Osteocyte (in vitro differentiated cells): ENCODE measurements at places on chromosomes 6 and 20. TPM values are rescaled to one million over a fixed set of nuclear protein-coding genes. Genes with fewer than 3 reads are reported as not detected.

The PTCRA gene
- not detected in 2 replicates for total RNA-seq

The MKKS gene
- total RNA-seq: 13.0 and 14.7 TPM in 2 replicates

The MATN4 gene
- total RNA-seq: not detected in 2 replicates

- no peak for DNase-seq
Observed at GRCh38 chr6:24966381-24966780, 30.6 kb upstream of the RIPOR2 start.

DNA sequence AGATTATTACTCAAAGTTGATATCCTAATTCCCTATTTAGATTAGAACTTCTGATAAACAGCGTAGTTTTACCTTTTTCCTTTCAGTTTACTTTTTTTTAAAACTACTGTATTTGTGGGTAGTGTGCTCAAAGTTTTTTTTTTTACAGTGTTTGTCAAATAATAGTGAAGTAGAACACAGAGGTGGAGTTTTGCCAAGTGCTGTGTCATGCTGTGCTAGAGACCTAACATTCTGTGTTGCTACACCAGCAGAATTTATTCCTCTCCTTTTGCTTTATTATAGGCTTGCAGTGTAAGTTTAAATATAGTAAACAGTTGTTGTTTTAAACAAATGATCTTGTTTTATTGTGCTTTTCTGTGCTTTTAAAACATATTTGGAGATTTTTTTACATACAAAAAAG lies 125.4 kb downstream of the HIVEP1 start:
- no peak for DNase-seq

DNA sequence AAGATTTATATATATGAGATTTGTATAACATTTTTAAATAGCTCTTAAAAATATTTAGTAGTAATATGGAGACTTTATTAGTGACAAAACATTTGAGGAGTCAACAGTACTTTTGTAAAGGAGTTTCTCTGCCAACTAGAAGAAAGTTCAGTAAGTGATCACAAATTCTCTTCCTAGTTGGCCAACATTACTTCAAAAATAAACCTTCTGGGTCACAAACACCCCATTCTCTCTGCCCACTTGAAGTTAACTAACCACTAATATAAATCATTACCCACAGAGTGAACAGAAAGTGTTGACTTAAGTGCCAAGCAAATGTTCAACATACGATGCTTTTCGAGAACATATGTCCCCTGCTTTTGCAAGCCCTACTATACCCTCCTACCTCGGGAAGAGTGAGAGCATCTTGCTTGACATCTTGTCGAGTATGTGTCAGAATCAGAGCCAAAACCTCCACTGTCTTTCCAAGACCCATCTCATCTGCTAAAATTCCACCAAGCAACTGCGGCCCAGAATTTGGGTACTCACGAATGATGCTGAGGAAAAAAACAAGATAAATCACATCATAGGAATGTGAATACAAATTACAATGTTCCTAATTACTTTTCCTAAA lies 16.9 kb downstream of the SHPRH start:
- no peak for DNase-seq

- DNase-seq: no peak
Observed at GRCh38 chr6:40398810-40399477, 188.2 kb downstream of the LRFN2 start.

DNA sequence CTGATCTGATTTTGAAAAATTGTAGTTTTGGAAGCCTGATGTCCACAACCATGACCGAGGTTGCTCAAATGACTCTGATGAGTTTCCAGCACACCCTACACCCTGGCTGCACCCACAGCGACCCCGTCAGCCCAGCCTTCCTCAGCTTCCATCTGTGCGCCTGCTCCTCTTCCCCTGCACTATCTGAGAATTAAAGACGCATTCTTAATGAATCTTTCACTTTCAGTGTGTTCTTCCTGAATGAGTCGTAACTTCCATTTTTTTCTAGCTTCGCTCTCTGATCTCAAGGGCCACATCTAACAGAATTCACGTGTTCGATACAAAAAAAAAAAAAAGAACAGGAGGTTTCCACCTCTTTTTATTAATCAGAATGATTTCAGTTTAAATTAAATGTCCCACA lies 21.3 kb upstream of the RREB1 start:
- DNase-seq: no peak

DNA sequence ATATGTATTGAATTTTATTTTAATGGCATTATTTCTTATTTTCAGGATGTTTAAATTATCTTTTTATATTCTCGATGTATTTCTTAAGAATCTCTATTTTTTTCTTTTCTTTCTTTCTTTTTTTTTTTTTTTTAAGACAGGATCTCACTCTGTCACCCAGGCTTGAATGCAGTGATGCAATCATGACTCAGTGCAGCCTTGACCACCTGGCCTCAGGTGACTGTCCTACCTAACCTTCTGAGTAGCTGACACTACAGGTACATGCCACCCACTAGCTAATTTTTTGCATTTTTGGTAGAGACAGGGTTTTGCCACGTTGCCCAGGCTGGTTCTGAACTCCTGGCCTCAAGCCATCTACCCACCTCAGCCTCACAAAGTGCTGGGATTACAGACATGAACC lies 143.8 kb upstream of the LAMA2 start:
- no peak for DNase-seq

DNA sequence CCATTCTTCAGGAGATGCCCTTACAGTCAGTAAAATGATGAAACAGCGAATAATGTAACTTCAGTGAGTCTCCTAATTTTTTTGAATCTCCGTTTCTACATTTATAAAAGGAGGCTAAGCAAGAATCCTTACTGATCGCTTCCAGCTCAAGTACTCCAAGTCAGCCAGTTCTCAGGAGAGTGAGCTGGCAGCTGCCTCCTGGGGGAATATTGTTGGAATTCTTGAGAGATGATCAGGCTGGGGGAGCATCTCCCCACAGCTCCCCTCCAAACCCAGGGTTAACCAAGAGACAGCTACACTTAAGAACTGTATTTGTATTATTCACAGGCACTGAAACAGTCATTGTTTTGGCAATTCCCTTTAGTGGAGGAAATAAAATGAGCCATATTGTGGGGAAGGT lies 89.1 kb upstream of the PCSK2 start:
- DNase-seq: no peak

DNA sequence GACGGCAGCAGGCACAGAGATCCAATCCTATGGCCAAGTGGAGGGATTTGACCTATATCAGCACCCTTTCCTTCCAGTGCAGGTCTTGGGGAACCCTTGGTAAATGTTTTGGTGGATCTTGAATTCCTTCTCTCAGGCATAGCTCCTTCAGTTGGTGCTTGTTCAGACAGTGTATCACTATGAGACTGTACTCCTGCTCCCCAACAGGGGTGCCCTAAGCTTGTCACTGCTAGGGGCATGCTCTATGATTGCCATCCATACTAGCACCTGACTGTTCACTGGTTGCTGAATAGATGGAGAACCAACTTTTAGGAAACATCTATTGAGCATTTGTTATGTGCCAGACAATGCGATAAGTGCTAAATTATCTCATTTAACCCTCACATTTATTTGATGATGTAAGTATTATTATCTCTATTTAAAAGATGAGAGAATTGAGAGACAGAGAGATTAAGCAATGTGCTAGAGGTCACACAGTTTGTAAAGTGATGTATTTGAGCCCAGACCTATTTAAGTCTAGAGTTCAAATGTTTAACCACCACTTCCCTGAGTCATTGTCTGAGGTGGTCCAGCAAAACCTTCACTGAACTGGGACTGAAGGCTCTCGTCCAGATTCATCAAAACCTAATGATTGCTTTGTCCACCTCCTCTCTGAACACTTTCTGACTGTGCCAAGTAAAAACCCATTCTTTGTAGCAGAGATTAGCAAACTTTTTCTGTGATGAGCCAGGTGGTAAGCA lies 34.3 kb downstream of the ADGRF1 start:
- no peak for DNase-seq

GRCh38 chr20:38392356-38392755 lies 42.8 kb downstream of the SNHG17 start:
- no peak for DNase-seq

GRCh38 chr6:77482981-77483380 lies 19.7 kb upstream of the HTR1B start:
- no peak for DNase-seq

- no peak for DNase-seq
Observed at GRCh38 chr20:47118206-47118605, 223.6 kb downstream of the EYA2 start.

DNA sequence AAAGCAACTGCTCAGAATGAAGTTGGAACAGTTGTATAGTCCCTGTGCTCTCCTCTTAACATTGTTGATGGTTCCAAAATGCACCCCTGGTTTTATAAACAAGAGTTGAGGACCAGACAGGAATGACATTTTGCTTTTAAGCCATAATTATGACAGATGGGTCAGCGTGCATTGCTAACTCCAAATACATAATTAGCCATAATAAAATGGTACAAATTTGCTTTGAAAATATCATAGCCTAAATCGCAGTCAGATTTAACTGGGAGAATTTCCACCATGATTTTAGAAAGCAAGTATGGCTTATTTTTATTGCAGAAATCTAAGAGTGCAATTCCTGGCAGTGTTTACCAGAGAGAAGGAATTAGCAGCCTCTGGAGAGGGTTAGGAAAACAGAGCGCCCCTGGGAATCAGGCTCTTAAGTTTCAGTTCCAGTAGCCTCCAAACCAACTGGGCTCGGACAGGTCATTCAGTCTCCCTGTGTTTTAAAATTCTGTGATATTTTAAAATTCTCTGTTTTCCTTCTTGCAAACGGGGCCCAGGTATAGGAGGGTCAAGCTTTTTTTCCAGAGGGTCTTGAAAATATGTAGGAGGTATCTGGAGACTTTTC lies 302.3 kb downstream of the TBC1D7 start:
- DNase-seq: no peak

DNA sequence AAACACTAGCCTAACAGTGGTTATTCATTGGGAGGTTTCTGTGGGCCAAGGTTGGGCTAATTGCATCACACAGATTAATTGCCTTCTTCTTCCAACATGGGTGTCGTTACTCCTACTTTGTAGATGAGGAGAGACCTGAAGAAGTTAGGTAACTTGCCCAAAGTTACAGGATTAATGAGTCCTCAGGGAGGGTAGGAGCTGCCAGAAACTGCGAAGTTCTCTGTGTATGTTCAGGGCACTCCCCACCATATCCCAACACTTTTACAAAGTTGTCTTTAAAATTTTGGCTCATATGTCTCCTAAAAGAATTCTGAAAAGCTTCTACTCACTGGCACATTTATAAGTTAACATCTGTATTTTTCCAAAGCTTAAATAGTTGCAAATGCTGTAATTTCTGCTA lies 323.5 kb upstream of the HSF2 start:
- DNase-seq: no peak

DNA sequence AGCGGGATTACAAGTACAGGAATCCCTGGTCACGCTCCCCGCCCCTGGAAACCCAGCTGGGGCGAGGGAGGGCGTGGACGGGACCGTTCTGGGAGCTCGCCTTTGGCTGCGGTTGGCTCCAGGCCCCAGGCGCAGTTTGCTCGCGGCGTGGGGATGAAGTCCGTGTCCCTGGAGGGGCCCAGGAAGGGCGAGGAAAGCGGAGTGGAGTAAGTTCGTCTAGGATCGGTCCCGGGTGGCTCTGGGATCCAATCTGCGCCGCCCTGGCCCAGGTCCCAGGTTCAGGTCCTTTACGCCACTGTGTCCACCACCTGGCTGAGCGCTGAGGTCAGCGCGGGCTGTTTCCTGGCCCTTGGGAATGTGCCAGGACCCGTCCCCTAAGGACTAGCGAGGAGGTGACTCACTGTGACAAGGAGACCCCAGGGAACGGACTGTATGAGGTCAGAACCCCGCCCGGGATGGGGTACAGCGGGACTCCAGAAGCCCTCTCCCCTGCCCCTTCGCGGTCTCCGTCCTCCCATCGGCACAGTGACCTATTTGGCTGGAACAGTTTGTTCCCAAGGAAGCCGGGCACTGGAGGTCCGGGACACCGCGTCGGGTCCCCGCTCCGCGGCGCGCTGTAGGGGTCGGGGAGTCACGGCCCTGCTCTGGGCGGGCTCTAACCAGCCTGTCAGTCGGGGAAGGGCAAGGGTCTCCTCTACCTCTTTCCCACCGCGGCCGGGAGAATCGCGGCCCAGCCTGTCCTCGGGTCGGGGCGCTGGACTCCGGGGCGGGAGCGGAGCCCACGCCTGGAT lies 724 bp downstream of the CDKN1A start:
- no peak for DNase-seq

DNA sequence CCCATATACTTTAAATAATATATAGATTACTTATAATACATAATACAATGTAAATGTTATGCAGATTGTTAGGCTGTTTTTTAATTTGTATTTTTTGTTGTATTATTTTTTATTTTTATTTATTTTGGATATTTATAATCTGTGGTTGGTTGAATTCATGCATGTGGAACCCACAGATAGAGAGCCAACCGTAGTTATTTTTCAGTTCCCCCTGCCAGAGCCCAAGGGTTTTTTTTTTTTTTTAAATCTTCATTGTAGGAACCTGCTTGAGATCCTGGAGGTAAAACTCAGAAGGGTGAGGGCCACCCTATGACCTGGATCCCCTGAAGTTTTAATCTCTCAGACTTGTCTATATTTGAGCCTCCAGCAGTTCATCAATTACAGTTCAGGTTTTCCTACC lies 133.2 kb downstream of the B3GAT2 start:
- no peak for DNase-seq

DNA sequence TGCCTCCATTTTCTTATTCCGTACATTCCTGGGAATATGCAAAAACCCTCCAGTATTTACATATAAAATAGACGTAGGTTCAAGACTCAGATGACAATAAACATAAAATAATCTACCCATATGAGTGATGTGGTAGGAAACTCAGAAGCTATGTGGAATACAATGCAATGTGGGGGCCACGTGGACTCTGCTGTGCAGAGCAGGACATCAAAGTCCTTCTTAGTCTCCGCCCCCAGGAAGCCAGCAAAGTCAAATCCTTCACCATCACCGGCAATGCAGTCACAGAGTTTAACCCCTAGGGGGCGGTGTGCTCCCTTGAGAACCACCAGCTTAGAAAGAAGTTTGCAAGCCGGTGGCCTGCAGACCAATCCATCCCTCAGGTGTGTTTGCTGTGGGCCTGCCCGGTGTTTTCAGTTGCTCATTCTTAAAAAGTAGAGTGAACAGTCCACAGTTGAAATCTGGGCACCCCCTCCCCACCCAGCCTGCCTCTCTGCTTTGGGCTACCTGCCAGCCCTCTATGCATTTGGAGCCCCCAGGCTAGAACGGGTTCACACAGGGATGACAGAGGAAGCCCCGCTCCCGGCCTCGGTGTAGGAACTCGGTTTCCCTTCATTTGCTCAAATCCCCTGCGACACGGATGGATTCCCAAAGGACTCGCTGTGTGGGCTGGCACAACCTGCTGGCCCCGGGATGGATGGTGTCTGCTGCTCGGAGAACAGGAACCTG lies 59.9 kb downstream of the SULF2 start:
- DNase-seq: peak; percentile 89

DNA sequence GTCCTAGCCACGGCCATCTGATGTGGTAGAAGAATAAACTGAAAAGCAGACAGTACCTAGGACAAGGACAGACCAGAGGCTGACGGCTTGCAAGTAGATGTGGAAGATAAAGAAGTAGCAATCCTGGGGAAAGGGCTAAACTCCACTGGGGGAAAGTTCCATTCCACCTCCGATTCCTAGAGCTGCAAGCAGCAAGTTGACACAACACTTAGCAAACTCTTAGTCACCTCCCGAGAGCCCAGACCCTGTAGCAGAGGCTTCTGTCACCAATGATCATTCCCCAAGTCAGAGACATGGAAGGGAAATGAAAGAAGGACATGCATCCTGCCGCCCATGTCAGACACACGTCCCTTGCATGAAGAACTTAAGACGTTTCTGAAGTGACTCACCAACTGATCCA lies 99.2 kb upstream of the RPS6KA2 start:
- DNase-seq: no peak
